Right renal cortex interstitium (tissue), 3 donors: ENCODE measurements at places on chromosomes 4 and X. TPM values are rescaled to one million over a fixed set of nuclear protein-coding genes. Genes with fewer than 3 reads are reported as not detected.

The CAPN6 gene
- polyA plus RNA-seq, result 25.8 TPM

The SPANXD gene
- polyA plus RNA-seq, result not detected

The SOD3 gene
- polyA plus RNA-seq, result 8.8 TPM

The TBC1D9 gene
- 63.1 TPM for polyA plus RNA-seq

The BCAP31 gene
- 202 TPM for polyA plus RNA-seq

GRCh38 chr4:107808572-107808971, 16.2 kb upstream of the SGMS2 start:
- no peak for DNase-seq

DNA sequence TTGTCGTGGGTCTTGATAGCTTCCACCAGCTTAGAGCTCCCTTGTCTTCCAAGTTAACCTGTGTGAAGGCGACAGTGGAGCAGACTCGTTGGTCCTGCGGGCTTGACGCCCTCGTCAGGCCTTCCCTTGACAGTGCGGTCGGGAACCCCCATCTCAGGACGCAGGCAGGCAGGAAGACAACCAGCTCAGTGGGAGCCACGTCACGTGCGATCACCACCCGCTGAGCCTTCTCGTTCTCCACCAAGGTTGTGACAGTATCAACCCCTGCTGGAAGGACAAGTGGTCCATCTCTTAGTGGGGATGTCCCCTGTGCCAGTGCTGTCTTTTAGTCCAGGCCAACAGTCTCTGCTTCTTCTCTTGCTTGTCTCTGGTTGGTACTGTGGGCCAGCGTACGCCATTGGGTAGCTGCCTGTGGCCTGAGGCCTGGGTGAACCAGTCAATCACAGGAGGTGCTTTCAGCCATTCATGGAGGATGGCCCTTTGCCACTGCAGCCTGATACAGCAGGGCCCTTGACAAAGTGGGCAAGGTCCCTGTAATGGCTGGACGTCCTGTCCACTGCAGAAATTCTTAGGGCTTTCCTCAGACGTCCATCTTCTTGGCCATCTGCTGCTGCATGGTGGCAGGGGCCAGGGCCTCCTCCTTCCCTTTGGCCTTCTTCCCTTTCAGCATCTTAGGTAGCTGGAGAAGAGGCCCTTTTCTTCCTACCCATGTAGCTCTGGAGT, 31.4 kb downstream of the RGS12 start:
- DNase-seq, result no peak

DNA sequence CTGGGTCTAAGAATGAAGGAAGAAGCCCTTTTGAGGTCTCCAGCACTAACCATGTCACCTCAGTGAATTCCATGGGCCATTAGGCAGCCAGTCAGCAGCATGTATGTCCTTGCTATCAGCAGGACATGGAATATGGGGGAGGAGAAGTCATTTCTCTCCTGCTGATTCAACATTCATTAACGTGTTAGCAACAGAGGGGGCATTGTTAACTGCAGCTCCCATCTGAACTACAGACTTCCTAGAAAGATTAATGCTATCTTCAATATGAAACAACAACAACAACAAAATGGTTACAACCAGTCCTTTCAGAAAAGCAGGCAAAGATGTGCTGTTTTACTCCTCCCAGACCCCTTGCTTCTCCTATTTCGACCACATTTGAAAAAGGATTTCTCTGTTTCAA, 120.4 kb upstream of the SLC34A2 start:
- DNase-seq, result peak; percentile 38

GRCh38 chr4:150219841-150220240, 141.6 kb downstream of the DCLK2 start:
- DNase-seq, result no peak

GRCh38 chr4:183636923-183637322, 22.1 kb downstream of the RWDD4 start:
- DNase-seq, result no peak

GRCh38 chr4:21517126-21517859, 431.3 kb downstream of the KCNIP4 start:
- no peak for DNase-seq

GRCh38 chr4:127822430-127822829, 40.3 kb downstream of the HSPA4L start:
- DNase-seq, result no peak

DNA sequence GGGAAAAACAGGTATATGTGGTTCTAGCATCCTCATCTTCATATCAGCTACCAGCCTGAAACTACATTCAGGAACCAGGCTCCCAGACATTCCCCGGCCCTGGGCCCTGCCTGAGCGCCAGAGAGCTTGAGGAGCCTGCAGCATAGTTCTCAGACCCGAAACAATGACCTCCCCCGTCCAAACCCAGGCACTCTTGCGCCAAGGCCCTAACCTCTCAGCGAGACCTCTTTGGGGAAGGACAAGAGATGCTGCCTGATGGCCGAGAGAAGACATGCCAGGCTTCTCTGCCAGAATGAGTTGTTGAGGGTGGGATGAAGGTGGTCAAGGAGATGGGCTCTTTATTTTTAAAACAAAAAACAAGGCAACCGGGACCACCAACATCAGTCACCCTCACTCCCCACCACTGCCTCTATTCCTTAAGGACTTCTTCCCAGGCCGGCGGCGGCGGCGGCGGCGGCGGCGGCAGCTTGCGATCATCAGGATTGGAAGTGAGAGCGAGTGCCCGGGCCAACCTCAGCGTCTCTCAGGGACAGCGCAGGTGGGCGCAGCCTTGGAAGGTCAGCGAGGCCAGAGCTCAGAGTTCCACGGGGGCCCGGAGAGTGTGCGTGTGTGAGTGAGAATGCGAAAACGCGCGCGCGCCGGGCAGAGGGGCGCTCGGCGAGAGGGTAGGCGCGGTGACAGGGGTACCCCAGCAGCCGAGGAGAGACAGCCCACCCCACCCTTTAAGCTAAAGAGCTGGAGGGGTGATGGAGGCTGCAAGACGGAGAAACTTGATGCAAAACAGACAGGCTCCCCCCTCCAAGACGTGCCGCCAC, 601 bp downstream of the INPP4B start:
- DNase-seq, result no peak

DNA sequence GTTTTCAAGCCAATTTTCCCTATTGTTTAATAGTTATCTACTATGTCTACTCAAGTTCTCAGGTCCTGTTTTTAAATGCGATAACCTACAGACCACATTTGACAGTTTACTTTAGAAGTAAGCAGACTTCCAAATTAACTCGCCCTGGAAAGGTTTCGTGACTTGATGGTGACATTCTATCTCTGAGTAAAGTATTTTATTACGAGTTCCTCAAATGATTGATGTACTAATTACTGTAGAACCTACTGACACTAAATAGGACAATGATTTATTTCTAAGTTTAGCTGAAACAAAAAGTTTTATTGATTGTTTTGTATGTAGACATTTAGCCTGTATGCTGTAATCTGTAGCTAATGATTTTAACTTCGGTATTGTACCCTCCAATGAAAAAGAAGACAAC, 1.9 kb upstream of the PPBP start:
- DNase-seq, result no peak

DNA sequence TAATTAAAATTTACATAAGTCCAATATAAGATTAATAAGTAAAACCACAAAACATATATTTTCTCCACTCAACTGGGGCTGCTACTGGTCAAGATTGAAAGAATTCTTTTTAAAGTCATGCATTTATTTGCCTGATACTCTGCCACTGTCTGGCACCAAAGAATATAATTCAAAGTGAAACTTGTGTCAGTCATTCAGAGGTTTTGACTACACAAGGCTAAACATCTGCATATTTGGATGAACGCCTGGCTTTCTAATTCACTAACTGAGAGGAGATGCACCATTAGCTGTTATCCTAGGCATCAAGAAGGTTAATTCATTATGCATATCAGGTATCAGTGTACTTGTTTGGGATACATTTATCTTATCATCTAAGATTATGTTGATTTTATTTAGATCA, 598.5 kb downstream of the CENPC start:
- no peak for DNase-seq

DNA sequence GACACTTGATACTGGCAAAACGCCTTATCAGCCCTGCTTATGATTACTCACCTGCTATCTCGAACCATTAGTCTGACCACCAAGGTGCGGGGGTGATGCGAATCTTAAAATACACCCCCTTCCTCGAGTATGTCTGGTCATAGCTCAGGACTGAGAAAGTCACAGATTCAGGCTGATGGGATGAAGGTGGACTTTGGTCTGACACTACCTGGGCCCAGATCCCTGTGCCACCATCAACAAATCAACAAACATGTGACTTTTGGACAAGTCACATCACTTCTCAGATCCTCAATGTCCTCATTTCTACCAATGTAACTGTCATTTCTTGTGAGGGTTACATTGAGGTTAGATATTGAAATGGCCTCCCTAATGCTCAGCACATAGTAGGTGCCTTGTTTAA, 9.8 kb upstream of the MSN start:
- DNase-seq, result no peak

GRCh38 chr4:102815981-102816380, 11.4 kb downstream of the UBE2D3 start:
- no peak for DNase-seq

GRCh38 chrX:65697211-65697641, 29.8 kb downstream of the MSN start:
- DNase-seq, result no peak

DNA sequence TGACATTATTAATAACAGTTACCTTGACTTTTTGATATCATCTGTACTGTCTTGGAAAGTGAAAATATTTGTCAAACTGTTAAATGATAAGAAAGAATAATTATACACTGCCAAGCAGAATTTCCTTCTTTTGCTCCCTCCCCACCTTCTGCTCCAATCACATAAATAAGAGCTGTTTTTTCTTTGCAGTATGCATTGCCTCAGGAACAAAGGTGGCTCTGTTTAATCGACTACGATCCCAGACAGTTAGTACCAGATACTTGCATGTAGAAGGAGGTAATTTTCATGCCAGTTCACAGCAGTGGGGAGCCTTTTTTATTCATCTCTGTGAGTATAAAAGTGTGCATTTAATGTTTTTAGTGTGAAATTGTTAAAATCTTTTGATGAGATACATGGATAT, 66.1 kb downstream of the CCKAR start:
- no peak for DNase-seq

DNA sequence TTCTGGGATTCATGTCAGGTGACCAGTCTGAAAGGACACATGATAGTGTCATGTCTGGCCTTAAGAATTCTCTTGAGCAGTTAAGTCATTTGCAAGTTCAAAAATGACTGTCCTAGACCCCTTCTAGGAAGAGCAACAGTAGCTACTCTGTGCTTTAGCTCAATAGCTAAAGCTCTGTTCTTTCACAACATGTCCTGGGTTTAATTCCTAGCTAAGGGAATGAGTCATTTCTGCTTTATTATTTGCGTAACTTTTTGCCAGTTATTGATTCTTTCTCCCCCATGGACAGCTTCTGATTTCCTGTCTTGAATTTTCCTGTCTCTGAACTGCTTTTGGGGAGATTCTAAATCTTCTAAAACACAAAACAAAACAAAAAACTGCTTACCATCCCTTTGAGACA, 1055.8 kb upstream of the DIAPH2 start:
- no peak for DNase-seq

DNA sequence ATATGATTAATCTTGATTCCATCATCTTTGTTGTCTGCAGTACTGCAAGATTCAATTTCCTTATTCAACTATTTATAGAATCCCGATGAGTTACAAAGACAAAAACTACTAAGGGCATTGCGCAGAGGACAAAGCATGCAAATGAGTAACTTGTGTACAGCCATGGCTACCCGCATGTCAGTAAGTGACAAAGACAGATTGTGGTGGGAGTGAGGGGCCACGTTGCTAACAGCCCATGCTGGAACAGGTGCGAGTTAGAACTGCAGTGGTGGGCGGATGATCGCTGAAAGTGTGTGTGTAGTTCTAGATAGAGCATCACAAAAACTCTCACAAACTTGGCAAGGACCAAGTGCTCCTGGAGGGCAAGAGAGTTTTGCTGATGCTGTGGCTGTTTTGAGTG, 49.5 kb downstream of the ACOX3 start:
- DNase-seq, result no peak
